ENCODE measurements at places on chromosomes 5 and 9. TPM values are rescaled to one million over a fixed set of nuclear protein-coding genes. Genes with fewer than 3 reads are reported as not detected.

GRCh38 chr9:136558373-136558772 lies 12.5 kb upstream of the NOTCH1 start:
- DNase-seq: no peak

Gene NFIB
- total RNA-seq: 137 TPM

- no peak for DNase-seq
Measured at GRCh38 chr9:117725426-117725887, 21.3 kb downstream of the TLR4 start.

Gene SLC12A2
- total RNA-seq: 96.6 TPM

GRCh38 chr5:122908662-122909061 lies 63.2 kb downstream of the SNX24 start:
- no peak for DNase-seq

GRCh38 chr9:123269281-123269680 lies 895 bp upstream of the STRBP start:
- no peak for DNase-seq

GRCh38 chr5:88130211-88130815 lies 138.3 kb downstream of the TMEM161B start:
- no peak for DNase-seq

DNA sequence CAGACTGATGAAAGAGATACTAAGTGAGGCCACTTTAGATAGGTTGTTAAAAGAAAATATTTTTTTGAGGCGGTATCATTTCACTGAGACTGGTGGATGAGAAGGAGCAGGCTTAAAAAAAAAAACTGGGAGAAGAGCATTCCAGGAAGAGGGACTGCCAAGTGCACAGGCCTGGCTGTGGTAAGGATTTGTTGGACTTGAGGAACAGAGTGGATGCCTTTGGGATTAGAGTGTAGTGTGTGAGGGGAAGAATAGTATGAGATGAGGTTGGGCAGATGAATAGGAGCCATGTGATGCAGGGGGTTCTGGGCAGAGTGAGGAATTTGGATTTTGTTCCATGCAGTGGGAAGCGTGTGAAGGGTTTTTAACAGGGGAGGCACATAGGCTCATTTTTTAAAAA lies 57.9 kb downstream of the PBX3 start:
- no peak for DNase-seq

Gene PCDHGB4
- total RNA-seq: 9.0 TPM

- DNase-seq: no peak
Measured at GRCh38 chr5:64831996-64832395, 63.3 kb downstream of the CWC27 start.

DNA sequence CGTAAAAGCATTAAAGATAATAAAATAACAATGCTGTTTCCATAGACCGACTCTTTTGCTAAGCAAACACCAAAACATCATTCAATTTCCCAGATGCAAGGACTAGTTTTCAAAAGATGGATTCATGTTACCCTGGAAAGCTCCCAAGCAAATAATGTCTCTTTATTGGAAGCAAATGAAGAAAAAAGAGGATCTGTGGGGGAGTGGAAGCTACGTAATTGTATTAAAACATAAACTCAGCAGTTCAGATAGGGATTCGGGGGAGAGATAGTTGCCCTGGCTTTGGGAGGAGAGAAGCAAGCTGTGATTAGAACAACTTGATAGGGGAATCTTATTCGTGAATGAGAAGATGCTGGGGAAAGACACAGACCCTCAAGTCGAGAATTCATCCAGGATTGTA lies 491.0 kb upstream of the CLINT1 start:
- DNase-seq: no peak
